Suppressor macrophage treated with lipopolysaccharide for 4 hours (primary cell): ENCODE measurements at places on chromosomes 7 and 10.

DNA sequence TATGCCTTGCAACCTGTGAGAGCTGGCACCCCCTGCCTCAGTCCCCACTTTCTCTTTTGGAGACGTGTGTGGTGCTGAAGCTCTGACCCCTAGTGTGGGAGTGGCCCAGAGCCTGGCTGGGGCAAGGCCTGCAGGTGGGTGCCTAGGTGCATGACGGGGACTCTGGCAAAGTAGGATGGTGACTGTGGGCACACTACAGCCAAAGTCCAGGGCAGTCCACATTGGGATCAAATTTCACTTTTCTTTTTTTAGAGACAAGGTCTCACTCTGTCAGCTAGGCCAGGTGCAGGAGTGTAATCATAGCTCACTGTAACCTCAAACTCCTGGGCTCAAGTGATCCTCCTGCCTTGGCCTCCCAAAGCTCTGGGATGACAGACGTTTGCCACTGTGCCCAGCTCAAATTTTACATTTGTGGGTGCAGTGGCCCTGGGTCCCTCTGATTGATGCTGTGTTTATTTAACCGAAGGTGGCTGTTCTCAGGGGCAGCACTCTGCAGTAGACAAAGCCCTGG lies 52.3 kb downstream of the NEURL1 start:
- no peak for DNase-seq

DNA sequence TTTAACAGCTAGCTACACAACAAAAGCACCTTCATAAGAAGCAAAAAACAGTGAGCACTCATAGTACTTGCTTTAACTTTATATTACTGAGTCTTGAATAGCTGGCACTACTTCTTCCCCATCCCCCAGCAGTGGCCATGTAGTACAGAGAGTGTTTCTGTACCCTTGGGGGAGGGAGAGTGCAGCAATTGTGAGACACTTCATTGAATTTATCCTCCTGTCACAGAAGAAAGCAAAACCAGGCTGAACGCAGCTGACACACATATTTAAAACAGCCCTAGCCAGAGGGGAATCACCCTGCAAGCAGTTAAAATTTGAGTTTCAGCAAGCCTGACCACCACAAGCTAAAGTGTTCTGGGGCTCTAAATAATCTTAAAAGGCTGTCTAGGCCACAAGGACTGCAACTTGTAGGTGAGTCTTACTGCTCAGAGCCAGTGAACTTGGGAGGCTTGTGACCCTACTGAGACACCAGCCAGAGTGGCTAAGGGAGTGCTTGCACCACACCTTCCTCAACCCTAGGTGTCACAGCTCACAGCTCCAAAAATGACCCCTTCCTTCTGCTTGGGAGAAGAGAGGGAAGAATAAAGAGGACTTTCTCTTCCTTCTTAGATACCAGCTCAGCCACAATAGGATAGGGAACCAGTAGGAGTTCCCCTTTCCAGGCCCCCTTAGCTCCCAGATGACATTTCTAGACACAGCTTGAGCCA lies 97.7 kb upstream of the MEOX2 start:
- DNase-seq = peak; percentile 4

- DNase-seq = no peak
Observed at GRCh38 chr10:126081841-126082466, 185.6 kb downstream of the FANK1 start.

GRCh38 chr7:158765020-158765419 lies 60.4 kb upstream of the NCAPG2 start:
- DNase-seq = no peak

- no peak for DNase-seq
Observed at GRCh38 chr7:44438816-44439215, 51.6 kb downstream of the NUDCD3 start.

DNA sequence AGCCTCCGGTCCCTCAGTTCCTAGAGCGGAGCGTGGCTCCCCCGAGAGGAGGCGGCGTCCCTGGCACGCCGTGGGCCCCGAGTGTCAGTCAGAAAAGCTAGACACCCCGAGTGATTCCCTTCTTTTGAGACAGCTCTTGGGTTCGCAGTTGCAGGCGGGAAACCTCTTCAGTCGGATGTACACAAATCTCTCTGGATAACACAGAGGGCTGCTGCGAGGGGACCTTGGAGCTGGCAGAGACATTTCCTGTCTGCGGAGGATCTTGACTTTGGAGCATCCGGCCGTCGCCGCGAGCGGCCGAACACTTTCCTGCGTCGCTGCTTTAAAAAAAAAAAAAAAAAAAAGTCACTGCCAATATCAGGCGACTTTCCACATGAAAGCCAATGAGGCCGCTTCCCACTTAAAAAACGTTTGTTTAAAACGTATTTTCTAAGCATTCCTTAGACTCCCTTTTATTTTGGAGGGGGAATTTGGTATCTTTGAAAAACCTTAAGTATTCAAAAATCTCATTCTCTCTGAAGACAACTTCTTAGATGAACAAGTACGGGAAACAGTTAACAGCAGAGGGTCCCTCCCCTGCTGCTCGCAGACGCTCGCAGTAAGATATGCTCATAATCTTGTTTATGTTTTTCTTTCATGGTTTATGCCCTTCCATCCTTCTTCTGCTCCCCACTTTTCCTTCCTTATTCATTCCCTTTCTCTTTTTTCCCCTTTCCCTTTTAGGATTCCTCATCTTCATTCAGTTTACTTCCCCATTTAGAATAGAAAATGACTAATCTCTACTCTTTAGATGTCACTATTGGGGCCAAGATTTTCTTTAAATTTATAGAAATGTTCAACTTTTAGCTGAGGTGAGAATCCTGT lies 10.0 kb downstream of the HHEX start:
- DNase-seq = peak; percentile 46

GRCh38 chr10:130246113-130246512 lies 109.9 kb downstream of the GLRX3 start:
- no peak for DNase-seq

DNA sequence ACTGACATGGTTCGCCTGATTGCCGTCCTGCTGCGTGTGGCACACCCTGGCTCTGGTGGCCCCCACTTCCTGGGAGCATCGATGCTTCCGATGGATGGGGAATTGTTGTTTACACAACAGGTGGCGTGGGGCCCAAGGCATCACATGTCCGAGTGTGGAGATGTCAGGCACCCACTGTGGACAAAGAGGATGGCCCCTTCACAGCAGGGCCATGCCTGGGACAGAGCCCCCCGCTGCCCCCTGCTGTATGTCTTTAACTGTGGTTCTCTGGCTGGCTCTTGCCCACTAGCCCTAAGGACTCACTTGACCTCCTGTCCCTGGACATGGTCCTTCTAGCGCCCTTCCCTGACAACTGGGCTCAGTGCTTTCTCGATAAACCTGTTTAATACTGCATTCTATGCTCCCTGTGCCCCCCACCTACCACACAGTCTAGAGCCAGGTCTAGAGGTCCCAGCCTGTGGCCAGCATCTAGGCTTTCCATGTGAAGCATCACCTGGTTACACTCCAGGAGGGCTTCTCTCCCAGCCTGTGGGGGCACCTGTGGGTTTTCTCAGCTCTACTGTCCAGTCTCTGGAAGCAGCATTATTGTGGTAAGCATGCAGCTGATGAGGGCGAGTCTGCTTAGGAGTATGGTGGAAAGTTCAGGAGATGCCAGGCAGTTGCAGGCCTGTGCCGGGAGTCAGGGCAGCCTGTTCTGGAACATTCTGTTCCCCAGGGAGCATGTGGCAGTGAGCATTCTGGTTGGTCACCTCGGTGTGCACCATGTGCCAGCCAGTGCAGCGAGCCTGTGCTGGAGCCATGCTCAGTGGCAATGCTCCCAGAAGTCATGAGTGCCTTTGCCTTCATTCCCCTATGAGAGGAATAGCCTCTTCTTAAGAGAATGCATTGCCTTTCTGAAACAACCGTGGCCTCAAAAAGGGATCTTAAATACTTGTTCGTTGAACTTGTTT lies 10.4 kb downstream of the ADCY1 start:
- DNase-seq = no peak

DNA sequence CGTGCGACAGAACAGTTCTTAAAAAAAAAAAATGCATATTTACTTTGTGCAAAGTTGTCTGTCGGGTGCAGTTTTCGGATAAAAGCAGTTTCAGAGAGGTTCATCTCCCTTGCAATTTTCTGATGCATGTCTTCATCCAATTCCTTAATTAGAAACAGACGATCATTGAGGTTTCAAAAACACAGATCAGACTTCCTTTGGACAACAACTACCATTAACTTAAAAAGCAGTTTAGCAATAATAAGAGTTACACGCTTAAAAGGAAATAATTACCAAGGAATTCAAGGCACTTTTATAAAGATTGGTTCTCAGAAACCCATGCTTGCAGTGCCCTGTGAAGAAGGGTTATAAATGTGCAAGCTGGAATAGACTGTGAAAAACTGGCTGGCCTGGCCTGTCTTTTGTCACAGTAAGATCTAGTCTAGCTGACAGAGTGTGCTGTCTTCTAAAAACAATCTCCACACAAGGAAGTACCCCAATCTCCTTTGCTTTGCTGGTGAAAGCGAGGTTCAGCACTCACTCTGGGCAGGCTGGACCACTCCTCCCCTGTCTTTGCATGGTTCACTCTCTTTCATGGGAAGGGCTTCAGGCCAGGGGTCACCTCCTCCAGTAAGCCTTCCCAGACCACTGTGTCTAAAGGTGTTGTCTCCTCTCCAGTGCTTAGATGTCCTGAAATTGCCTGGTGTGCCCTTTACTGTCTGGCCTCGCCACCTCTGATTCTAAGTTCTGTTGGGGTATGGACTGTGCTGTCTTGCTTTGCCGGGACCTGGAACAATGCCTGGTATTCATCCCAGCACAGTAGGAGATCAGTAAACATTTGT lies 34.8 kb upstream of the HNRNPH3 start:
- no peak for DNase-seq

DNA sequence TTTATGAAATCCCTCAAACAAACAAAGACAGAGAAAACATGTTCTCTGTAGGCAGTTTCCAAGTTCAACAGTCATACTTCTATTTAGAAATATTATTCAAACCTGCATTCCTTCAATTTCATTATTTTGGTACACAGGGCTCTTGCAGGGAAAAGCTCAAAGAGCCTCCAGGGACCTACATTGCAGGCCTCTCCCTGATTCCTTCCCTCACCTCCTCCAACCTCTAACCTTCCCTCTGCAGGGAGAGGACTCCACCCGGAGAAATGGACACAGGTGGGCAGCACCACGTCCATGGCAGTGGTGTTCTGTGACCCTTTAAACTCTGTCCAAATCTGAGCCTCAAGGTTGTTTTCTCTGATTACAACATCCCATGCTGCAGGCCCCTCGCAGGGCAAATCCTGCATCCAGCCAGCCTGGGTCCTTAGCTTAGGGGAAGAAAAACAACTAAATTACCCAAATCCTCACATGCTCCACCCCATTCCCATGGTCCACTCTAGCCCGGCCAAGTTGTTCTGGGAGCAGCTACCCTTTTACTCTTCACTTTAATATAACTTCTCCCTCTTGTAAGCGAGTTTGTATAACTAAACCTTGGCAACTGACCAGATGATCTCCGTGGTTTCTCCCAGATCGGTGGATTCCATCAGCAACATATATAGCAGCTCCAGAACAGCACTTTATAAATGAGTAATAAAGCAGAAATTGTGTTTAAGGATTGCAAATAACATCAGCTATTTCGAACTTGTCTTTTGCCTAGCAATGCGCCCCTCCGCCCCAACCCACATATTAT lies 129.8 kb downstream of the CUBN start:
- DNase-seq = no peak

- DNase-seq = no peak
Observed at GRCh38 chr7:105707381-105707780, 126.1 kb upstream of the EFCAB10 start.

- DNase-seq = peak; percentile 87
Observed at GRCh38 chr7:73715648-73716317, 3.7 kb downstream of the STX1A start.

DNA sequence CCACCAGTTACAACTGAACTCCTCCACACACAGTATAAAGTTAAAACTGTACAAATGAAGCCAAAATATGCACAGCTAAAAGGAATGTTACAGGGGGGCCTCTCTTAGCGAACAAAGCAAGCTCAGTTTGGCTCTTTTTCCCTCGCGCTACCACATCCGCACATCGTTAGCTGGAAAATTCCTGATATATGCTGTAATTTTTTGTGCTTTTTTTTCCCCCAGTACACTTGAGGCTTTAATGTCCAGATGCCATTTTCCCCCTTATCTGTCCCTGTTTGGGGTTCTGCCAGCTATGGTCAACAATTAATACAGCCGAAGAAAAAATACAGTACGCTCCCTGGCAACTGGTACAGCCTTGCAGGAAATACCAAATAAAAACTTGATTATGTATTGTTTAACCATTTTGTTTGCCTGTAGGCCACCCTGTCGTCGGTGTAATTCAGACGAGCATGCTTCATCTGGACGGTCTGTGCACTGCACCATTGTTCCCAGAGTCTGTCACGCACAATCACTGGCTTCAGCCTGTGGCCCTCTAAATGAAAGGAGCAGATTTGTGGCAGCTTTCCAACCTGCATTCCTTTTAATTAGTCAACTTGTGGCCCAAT lies 108.1 kb upstream of the FAM133B start:
- DNase-seq = no peak

GRCh38 chr10:97608991-97609561 lies 19.6 kb downstream of the C10orf62 start:
- DNase-seq = no peak

- peak; percentile 62 for DNase-seq
Observed at GRCh38 chr10:387909-388660, 252.8 kb downstream of the ZMYND11 start.

DNA sequence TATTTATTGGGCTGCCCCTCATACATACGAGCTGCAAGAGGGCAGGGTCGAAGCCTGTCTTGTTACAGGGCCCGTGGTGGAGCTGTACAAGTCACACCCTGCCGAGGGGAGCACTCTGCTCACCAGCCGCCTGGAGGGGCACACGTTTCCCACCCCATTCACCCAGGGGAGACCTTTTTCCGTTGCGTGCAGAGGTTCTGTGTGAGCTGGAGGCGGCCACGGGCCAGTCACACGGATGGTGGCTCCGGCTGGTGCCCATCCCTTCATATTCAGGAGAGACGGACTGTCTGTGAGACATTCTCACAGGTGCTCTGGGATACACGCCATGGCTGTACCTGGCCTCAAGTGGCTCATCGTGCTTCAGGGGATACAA lies 47.9 kb upstream of the FAM20C start:
- no peak for DNase-seq

GRCh38 chr10:63829573-63830149 lies 308.5 kb downstream of the REEP3 start:
- no peak for DNase-seq

GRCh38 chr7:128446306-128446705 lies 9.4 kb upstream of the HILPDA start:
- DNase-seq = no peak

DNA sequence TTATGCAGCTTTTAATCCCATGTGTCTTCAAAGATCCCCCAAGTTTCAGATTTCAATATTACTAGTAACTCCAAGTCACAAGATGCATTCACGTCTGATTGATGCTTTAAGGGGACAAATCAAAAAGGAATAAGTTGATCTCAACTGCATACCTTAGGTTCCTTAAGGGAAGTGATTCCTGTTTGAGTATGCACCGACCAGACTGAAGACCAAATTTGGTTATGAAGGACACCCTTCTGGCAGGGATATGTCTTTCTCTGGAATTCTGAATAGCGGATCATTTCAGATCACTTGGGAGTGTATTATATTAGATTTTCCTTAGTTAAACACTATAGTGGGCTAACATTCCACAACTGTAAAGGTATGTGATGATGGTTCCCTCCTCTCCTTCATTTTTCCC lies 4.3 kb downstream of the KIF5B start:
- no peak for DNase-seq
